ENCODE measurements at places on chromosomes 1 and 21.

- no peak for DNase-seq
Measured at GRCh38 chr21:36694593-36695282, 4.2 kb upstream of the SIM2 start.

GRCh38 chr1:226798427-226799411, 59.6 kb upstream of the ITPKB start:
- no peak for DNase-seq

GRCh38 chr21:44734841-44735240, 23.5 kb upstream of the TSPEAR start:
- no peak for DNase-seq

GRCh38 chr21:35491114-35491513, 442.0 kb upstream of the RUNX1 start:
- no peak for DNase-seq

DNA sequence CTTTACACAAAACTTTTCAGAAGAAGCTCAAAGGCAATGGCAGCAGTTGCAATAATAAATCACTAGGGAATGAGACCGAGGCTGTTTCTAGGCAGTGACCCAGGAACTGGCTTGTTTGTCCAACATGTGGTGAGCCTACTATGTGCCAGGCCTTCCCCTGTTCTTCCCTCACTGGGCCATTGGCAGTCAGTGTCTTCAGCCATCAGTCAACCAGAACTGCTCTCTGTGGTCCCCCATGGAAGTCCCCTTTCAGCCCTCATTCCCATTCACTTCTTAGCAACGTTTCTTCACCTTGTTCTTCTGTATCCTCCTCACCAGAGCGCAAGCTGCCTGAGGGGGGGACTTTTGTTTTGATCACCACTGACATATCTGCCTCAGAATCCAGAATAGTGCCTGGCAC, 274.1 kb downstream of the RRAGC start:
- no peak for DNase-seq

- DNase-seq: no peak
Measured at GRCh38 chr1:62917805-62918204, 133.9 kb downstream of the ATG4C start.

GRCh38 chr1:2833454-2834145, 32.1 kb upstream of the TTC34 start:
- DNase-seq: no peak

DNA sequence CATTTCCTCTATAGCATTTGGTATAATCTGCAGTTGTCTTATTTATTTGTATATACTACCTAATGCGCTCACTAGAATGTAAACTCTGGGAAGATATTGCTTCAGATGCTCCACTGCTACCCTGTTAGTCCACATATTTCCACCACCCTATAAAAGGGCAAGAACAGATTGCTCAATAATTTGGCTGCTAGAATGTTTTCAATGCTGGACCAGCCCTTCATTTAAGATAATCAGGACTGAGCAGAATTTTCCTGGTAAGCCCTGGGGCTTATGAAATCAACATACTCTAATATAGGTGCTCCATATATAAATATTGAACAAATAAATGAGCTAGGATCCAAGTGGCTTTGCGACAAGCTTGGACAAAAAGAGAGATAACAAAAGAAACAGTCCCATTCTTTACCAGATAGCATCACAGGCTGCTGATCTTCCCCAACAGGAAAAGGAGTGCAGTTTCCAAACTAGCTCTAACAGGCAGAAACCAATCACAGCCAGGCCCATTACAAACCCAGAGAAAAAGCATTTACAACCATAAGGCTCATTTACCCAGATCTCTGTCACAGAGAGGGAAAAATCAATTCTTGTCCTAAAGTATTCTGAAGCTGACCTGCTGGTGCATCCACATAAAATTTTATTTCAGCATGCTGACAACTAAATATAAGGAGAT, 8.3 kb downstream of the BCAR3 start:
- DNase-seq: no peak

GRCh38 chr1:199322278-199322677, 683.4 kb downstream of the PTPRC start:
- DNase-seq: no peak

DNA sequence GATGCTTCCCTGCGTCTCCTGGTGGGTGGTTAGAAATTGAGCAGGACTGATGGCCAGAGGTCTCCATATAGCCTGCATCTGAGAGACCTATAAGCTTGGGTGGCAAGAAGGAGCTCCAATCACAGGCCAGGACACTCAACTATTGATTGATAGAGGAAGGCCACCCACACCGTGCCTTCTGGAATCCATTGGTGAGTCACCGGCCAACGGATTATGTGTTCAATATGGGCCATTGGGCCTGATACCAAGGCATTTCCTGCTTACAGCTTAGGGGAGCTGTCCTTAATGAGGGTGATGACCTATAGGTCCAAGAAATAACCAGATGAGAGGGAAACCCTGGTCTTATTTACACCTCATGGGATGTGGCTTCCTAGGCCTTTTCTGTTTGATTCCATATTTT, 115.1 kb downstream of the PLPP3 start:
- DNase-seq: no peak

GRCh38 chr1:232996143-232996542, 45.7 kb downstream of the NTPCR start:
- no peak for DNase-seq

- no peak for DNase-seq
Measured at GRCh38 chr1:167081594-167082156, 8.5 kb downstream of the GPA33 start.

DNA sequence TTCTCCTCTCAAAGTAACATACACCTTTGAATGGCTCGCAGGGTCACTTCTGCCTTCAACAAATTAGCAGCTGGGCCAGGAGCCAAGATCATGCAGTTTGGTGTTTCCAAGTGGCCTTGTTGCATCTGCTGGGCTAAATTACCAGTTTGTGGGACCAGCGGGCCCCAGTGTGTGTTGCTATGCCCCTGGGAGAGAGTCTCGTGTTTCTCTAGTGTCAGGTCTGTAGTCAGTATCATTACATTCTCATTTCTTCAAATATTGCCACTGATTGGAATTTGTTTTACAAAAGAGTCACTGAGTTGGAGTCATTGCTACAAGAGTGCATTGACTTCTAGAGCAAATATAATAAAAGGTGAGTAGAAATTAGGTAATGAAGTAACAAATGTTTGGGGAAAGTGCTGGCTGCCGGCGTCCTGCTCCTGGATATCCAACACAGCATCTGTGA, 35.5 kb downstream of the RHOU start:
- no peak for DNase-seq

DNA sequence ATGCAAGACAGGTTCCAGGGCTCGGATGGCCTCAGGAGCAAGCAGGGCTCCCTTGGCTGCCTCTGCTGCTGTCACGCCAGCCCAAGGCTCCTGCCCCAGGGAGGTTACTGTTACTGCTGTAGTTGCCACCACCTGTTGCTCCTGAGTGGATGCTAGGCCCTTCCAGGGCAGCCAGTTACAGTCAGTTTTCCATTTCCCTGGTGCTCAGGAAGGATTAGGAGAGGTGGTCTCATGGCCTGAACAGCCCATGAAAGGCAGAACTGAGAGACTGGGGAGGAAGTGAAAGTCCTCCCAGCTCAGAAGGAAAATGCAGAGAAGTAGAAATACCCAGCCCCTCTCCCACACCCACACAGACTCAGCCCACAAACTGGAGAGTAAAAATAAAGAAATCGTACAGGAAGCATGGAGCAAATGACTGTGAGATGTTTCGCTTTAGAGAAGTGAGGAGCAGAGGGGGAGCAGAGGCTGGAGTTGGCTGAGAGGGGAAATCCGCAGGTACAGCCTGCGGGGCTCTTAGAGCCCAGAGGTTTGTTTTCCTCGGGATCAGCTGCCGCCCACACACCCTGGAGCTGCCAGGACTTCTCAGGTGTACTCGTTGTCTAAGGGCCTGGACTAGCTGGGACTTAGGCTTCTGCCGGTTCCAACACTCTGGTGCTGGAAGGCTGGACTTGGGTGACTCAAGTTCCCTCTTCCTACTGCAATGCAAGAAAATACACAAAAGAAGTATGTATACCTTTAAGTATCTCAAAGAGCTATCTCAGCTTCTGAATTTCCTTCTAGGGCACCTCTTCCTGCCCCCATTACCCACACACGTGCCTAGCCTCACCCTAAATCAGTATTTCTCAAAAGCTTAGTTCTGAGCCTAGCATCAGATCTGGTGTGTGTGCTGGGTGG, 2.3 kb downstream of the IL6R start:
- no peak for DNase-seq

DNA sequence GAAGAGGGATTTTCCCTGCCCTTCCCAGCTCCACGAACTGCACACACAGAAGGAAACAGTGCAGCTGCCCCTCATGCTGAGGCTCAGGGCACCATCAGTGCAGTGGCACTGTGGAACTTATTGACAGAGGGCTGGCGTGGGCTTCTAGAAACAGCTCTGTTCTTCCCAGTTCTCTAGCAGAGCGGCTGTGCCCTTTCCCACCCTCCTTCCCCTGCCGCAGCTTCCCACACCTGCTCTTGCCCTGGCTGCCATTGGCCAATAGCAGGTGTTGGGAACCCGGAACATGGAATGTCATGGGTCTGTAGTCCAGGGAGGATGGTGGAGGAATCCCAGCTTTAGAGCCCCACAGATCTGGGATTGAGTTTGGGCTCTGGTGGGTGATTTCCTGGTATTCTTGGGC, 343.8 kb downstream of the RPS6KC1 start:
- DNase-seq: no peak

DNA sequence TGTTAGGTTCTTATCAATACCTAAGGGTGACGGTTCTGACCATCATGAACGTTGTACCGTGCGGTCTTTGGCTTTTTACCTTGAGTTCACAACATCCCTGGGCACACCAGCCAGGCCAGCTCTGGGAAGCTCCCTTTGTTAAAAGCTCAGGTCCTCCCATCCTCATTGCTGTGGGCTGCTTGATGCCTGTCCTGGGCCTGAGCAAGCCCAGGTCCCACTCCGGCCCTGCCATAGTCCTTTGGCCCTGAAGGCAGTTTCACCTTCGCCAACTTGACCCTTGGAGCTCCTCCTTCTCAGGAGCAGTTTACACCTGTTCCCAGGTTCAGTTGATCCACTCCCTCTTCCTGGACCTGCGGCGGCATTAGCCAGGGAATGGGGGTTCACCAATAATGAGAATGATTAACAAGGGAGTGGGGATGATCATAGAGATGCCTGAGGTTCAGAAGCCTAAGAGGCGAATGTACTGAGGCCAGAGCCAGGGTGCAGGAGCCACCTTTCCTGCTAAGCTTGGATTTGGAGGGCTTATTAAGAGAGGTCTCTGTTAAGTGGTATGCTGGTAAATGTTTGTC, 40.2 kb downstream of the DHCR24 start:
- no peak for DNase-seq

DNA sequence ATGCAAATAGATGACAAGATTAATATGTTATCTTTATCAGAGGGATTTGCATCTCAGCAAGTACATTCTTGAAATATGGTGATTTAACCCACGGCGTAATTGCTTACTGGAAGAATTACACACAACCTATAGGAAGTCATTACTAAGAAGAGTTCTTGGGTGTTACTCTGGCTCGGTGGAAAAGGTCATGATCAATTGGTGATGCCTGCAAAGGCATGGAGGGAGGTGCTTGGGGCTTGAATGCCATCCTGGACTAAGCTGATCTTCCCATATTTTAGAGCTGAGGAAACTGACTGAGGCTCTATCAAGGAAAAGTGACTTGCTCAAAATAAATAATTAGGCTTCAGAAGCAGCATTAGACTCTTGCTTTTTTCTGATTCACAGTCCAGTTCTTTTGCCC, 137.5 kb upstream of the JUN start:
- no peak for DNase-seq

- no peak for DNase-seq
Measured at GRCh38 chr1:215890438-215890837, 323.3 kb downstream of the KCTD3 start.

- no peak for DNase-seq
Measured at GRCh38 chr1:89606227-89606980, 26.5 kb upstream of the LRRC8C start.

DNA sequence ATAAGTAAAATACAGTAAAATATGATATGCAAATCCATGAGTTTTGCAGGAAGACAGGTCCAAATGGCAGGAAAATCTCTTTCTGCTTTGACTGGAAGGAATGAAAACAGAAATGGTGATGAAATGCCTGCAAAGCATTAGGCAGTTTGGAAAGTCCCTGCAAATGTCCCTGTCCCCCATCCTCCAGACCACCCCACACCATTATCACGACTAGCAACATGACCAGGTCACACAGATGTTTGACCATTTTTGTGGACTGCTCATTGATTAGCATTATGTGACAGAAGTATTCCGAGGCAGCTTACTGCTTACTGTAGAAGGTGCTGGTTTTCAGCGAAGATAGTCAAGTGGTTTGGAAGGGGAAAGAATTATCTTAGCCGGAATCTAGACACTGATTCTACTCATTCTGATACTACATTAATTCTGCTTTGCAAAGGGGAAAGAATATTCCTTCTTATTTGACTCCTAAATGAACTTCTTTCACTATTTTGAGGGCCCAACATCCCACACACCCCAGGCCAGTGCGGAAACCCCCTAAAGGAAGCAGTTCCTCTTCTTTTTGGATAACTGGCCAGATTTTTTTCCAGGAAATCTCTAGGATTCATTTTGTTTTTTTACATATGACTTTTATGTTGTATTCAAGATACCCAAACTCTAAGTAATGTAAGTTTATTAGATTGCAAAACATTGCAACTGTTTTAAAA, 9.5 kb upstream of the CR2 start:
- no peak for DNase-seq

- no peak for DNase-seq
Measured at GRCh38 chr1:11535761-11536572, 57.0 kb downstream of the DISP3 start.

- no peak for DNase-seq
Measured at GRCh38 chr1:183159960-183160359, 26.1 kb upstream of the LAMC2 start.

DNA sequence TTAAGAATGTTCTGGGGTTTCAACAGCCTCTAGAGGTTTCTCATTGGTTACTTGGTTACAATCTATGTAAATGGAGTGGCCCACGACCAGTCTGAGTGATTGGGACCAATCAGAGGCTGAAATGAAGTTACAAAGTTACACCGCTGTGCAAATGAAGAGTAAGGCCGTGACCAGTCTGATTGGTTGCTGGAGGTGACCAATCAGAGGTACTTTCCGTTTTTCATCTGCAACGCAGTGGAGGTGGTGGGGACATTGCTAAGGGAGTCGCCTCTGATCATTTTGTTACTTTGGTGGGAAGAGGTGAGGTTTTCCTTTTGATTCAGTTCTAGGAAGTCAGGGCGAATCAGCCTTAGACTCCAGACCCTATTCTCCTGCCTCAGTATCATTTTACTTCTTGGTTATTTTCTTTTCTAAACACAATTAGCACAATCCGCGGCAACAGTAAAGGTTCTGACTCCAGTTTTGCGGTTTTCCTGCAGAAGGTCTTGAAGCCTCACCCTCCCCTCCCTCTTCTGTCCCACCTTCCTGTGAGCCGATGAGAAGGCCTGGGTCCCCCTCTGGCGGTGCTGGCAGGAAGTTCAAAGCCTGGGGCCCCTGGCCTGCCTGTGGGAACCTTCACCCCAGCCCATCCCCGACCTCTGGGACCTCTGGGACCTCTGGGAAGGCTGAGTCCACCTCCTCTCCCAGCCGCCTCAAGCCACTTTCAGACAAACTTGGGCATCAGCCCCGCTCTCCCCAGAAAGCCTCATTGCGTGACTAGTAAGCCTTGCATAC, 38.7 kb upstream of the TTC34 start:
- DNase-seq: no peak
